ENCODE measurements at places on chromosomes 1 and 21.

DNA sequence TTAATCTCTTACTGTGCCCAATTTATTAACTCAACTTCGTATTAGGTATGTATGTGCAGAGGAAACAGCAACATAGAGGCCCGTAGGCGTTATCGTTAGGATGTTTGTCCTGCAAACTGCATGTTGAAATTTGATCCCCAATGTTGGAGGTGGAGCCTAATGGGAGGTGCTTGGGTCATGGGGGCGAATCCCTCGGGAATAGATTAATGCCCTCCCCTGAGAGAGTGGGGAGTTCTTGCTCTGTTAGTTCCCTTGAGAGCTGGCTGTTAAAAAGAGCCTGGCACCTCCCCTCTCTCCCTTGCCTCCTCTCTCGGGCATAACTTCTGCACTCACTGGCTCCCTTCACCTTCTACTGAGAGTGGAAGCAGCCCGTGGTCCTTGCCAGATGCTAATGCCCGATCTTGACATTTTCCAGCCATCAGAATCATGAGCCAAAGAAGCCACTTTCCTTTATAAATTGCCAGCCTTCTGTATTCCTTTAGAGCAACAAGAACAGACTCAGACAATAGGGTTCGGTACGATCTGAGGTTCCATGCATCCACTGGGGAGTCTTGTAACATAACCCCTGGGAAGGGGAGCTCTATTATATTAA is 149.0 kb upstream of the RAB4A start:
- H3K27me3 ChIP-seq, result peaks cover 51% of the 10 kb centered on the region
- H3K4me1 ChIP-seq, result peaks cover 4% of the 10 kb centered on the region
- no peak overlapping the region for H3K27ac ChIP-seq
- no peak for DNase-seq
- no peak overlapping the region for H3K4me3 ChIP-seq
- no peaks in the 10 kb centered on the region for H3K36me3 ChIP-seq

GRCh38 chr1:180522213-180522515 is 19.8 kb upstream of the ACBD6 start:
- no peaks in the 10 kb centered on the region for H3K36me3 ChIP-seq
- no peak overlapping the region for H3K27ac ChIP-seq
- no peaks in the 10 kb centered on the region for H3K27me3 ChIP-seq
- H3K4me3 ChIP-seq, result no peak overlapping the region

GRCh38 chr1:187959062-187959461 is 1130.3 kb downstream of the PLA2G4A start:
- H3K36me3 ChIP-seq, result no peaks in the 10 kb centered on the region
- no peak overlapping the region for H3K4me3 ChIP-seq
- no peaks in the 10 kb centered on the region for H3K4me1 ChIP-seq
- no peak overlapping the region for H3K27ac ChIP-seq
- DNase-seq, result no peak

DNA sequence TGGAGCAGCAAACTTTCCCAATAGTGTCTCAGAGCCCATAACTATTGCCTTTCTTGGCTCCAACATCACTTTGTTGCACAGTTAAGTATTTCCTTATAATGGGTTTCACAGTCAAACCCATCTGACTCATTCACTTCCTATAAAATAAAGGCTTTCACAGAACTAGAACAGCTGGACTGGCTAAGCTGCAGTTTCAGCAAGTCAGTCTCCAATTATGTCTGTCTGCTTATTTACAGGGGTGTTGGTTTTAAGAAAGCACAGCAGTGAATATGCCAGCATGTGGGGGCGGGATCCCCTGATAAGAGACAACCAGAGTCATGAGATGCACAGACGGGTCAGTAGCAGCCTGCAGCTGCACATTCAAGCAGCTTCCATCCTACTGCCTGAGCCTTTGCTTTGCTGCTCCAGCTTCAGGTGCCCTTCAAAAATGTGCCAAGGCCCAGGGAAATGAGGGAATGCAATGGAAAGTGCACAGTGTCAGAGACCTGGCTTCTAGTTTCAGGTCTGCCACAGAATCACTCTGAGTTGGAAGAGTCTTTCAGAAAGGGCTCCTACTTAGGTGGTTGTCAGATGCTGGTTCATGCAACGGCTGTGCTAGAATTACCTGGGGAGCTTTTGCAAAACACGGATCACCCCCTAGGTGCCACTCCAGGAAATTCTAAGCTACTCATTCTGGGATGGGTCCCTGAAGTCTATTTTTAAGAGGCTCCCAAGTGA is 24.8 kb downstream of the RNF19B start:
- H3K36me3 ChIP-seq, result peaks cover 21% of the 10 kb centered on the region
- peak overlapping the region; percentile 68 for H3K27ac ChIP-seq
- no peak overlapping the region for H3K4me3 ChIP-seq
- H3K4me1 ChIP-seq, result peaks cover 40% of the 10 kb centered on the region
- H3K27me3 ChIP-seq, result no peaks in the 10 kb centered on the region
- DNase-seq, result peak; percentile 79

DNA sequence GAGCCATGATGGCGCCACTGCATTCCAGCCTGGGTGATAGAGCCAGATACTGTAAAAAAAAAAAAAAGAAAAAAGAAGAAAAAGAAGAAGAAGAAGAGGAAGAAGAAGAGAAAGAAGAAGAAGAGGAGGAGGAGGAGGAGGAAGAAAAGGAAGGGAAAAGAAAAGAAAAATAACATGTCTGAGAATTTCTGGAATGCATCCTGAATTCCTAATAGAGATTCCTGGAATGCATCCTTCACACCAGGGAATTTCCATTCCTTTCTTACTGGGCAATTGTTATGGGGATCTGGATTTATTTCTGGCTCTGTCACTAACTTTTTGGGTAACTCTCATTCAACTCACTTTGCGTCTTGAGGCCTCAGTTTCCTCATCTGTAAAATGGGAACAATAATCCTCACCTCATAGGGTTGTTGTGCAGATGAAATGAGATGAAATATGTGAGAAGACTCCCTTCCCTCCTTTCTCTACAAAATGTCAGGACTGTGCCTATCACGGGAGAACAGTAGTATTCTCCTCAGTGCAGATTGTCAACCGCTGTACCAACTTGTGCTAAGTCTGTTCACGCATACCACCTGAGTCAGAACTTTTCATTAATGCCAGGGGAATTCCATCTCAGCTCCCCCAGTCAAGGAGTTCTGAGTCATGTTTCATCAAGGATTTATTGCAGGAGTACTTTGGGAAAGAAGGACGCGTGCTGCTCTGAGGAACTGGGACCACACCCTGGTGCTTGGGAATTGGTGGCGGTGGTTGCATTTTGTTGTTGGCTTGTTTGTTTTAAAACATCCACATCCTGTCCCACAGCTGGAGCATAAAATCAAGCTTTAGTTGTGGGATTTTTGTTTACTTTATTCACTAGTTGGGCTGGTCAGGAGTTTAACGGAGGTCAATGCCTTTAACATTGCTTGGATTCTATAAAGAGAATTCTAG is 42.4 kb upstream of the ROR1 start:
- H3K4me3 ChIP-seq, result peak overlapping the region; percentile 15
- H3K27me3 ChIP-seq, result no peaks in the 10 kb centered on the region
- no peaks in the 10 kb centered on the region for H3K36me3 ChIP-seq
- DNase-seq, result peak; percentile 99
- peak overlapping the region; percentile 96 for H3K27ac ChIP-seq

- H3K27me3 ChIP-seq, result no peaks in the 10 kb centered on the region
- no peak overlapping the region for H3K27ac ChIP-seq
- H3K36me3 ChIP-seq, result no peaks in the 10 kb centered on the region
These were observed 23.7 kb downstream of the SNX27 start for GRCh38 chr1:151635479-151636072.

DNA sequence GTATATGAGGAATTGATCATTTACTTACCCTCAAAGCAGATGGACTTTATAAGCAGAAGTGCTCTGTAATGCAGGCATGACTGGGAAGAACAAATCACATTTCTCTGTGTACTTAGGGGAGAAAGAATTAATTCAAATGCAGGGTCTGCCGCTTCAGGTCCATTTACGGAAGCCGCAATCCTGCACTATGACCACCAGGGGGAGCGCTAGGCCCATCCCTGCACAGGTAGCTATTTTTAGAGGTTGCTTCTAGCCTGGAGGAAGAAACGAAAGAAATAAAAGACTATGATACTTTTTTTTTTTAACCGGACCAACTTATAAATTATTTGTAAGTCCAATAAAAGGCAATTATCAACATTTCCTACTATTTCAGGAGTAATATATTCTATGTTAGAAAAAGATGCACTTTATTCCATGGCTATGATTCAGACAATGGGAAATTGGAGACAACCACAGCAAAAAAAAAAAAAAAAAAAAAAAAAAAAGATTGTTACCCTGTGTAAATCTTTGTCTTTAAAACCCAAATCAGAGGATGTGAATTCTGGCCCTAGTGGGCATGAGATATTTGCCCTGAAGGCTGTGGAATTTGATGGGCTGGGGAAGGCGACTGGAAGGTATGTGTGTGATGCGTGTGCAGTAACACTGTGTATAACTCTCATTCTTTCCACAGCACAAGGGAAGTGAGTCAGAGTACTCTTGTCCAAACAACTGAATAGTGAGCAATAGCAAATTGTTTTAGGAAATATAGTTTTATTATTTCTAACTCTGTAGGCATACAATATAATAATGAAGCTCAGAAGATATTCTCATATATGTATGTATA is 12.9 kb upstream of the FYB2 start:
- peaks cover 15% of the 10 kb centered on the region for H3K4me1 ChIP-seq
- no peaks in the 10 kb centered on the region for H3K36me3 ChIP-seq
- peaks cover 31% of the 10 kb centered on the region for H3K27me3 ChIP-seq
- H3K27ac ChIP-seq, result peak overlapping the region; percentile 47
- peak; percentile 77 for DNase-seq

- no peaks in the 10 kb centered on the region for H3K27me3 ChIP-seq
- no peak overlapping the region for H3K27ac ChIP-seq
- no peaks in the 10 kb centered on the region for H3K4me1 ChIP-seq
These were observed 34.7 kb upstream of the GPR25 start for GRCh38 chr1:200837931-200838571.

DNA sequence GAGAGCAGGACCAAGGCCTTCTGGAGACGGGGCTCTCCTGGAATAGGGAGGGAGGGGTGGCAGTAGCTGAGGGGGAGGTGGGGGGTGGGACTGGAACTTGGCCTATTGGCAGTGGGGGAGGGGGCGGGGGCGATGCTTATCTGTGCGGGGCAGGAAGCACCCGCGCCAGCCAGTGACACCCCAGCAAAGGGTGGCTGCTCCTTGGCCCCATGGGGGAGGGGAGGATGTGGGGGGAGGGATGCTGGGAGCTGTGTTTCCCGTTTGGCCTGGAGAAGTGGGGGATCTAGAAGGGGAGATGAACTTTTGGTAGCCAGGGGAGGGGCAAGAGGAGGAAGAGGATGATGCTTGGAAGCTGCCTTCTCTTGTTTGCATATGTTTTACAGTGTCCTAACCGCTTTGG is 11.0 kb downstream of the ZBTB7B start:
- no peaks in the 10 kb centered on the region for H3K27me3 ChIP-seq
- H3K4me1 ChIP-seq, result peaks cover 20% of the 10 kb centered on the region
- no peak overlapping the region for H3K4me3 ChIP-seq
- DNase-seq, result no peak
- no peak overlapping the region for H3K27ac ChIP-seq

GRCh38 chr1:242731446-242731845 is 206.9 kb upstream of the PLD5 start:
- no peaks in the 10 kb centered on the region for H3K4me1 ChIP-seq
- H3K36me3 ChIP-seq, result no peaks in the 10 kb centered on the region
- no peak overlapping the region for H3K4me3 ChIP-seq
- no peak overlapping the region for H3K27ac ChIP-seq

DNA sequence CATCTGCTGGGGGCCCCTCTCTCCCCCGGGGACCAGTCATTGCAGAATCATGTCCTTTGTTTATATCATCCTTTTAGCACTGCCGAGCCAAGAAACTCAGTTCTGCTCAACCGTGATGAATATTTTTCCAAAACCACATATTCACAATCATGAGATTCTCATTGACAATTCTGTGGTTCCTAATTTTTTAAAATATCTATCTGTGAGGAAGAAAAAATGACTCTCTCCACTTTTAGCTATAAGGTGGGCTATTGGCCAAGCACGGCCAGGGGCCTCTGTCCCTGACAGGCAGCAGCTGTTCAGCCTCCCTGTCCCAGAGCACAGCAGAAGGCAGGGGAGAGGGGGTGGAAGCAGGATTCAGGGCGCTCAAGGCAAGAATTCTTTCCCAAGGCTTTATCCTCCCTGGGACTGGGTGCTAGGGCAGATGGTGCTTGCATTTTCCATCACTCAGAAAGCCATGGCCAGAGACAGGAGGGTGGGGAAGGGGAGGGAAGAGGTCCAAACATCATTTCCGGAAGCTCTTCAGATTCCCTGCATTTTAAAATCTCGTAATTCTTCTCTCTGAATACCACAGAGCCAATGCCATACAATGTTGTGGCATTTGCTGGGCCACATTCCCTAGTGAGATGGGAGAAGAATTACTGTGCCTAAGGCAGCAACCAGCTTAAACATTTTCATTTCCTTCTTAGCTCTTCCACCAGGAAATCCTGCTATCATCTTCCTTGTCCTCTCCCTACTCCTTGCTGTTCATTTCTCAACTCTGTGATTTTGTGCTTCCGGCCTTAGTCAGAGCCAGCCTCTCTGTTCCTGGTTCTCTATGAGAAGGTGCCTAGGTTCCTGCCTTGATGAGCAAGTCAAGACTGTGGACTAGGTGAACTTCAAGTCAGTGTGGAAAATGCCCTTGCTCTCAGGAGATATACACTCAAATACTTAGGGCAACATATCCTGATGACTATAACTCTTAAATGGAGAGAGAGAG is 60.3 kb downstream of the KCNJ6 start:
- no peak overlapping the region for H3K27ac ChIP-seq
- no peak overlapping the region for H3K4me3 ChIP-seq
- no peaks in the 10 kb centered on the region for H3K4me1 ChIP-seq
- no peaks in the 10 kb centered on the region for H3K36me3 ChIP-seq
- no peak for DNase-seq
- no peaks in the 10 kb centered on the region for H3K27me3 ChIP-seq

Measured in PC-3 (cell line).